HEK293T (cell line): ENCODE measurements at places on chromosomes 4 and X.

DNA sequence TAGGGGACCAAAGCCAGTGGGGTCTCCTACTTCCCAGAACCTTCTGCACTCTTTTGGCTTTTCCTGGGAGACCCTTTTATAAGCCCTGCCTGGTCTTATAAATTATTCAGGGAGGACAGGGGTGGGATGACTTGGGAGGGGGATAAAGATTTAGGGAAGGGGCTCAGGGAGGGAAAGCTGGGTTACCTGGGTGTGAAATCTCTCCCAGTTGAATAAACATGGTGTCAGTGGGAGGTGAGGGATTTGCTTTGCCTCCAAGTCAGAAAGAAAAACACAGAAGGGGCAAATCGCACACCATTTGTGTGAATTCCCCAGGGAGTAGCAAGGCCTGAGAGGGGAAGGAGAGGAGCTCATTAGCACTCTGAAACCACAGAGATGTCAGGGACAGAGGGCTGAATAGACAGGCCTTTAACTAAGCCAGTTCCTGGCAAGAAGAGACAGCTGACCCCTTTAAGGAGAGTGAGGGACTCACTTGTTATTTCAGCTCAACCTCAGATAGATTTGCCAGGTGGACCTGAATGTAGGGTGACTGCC is at the start of gene RIPPLY1:
TSS of gene RIPPLY1 (minus strand) at position 51 of the 534 bp plus-strand sequence. CDS start 54 bp downstream, outside the sequence.
- DNase-seq = no peak

DNA sequence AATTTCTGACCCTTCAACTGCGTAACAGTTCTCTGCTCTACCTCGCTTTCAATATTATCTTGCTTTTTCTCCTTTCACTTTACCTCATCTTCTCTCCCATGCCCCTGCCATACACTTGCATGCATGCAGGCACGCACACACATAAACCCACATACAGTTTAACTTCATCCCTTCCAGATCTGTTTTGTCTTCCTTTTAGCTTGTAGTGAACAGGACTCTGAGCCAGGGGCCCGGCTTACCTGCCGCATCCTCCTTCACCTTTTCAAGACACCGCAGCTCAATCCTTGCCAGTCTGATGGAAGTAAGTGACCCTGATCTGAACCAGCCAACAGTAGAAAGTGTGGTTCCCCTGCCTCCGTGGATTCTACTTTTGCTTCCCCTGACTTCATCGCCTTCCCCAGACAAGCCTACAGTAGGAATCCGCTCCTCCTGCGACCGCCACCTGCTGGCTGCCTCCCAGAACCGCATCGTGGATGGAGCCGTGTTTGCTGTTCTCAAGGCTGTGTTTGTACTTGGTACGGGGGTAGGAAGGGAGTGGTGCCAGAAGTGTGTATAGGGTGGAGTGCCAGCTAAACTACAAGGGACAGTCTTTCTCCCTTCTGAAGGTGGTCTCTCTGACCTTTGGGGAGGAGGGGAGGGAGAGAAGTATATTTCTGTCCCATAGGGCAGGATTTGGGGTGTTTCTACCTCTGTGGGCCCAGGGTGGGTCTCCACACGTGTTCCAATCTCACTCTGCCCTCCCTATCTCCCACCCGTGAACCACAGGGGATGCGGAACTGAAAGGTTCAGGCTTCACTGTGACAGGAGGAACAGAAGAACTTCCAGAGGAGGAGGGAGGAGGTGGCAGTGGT is 10.7 kb downstream of the MED12 start:
- DNase-seq = peak; percentile 83

- no peak for DNase-seq
Observed at GRCh38 chrX:30822068-30822681, 66.9 kb downstream of the TAB3 start.

DNA sequence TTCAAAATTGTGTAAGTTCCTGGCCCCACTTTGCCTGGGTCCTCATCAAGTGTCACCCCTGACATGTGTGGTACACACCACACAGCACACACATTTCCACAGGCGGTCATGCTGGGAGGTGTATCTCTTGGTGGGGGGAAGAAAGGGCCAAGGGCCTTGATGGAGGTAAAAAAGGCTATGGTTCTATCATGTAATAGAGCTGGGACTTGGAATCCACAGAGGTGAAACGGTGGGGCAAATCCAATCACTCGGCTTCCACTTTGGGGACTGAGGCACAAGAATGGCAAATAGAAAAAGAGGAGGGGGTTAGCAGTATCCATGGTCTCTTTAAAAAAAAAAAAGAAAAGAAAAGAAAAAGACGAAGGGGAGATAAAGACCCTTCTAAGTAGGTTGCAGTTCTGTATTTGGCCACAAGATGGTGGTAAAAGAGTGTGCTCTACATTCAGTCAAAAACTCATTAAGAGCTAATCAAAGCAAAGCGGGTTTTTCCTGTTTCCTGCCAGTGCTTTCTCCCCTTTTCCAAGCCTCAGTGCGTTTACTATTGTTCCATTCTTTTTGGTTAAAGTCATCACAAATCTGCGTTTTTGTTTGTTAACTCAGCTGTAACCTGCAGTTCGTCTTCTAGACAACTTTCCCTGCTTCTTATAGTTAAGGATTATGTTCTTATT is 37.0 kb upstream of the ATP6AP2 start:
- DNase-seq = peak; percentile 50

DNA sequence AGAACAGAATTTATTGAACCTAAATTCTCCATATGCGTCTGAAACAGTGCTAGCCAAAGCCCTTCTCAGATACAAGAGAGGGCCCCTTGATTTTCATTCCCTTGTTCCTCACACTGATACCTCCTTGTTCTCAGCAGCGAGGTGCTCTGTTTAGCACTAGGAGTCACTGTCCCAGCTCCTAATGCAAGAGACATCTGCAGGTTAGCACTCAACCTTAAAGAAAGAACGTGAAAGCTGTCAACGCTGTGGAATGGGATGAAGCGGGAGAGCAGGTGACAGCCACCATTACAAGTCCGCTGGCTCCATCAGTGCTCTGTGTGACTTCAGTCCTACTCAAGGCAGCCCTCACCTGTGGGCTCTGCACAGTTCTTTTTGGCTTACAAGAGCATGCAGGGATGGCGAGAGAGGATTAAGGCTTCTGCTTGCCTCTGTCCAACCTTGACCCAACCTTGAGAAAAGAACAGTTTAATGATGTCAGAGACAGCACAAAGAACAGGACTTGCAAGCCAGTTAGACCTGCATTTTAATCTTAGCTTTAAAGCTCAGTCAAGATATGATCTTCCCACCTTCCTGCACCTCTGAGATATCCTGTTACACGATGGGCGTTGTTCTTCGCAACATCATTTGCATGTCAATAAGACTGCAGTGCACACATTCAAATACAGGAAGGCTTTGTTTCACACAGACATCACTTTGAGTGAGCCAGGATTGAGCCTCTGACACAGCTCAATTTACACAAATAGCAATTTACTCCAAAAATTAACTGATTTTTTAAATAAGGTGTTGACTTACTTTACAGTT is 95.1 kb downstream of the ARSF start:
- no peak for DNase-seq

GRCh38 chr4:154961263-154961662 is 180.2 kb downstream of the RBM46 start:
- DNase-seq = no peak

- no peak for DNase-seq
Observed at GRCh38 chr4:156495836-156496235, 475.8 kb downstream of the PDGFC start.

- DNase-seq = no peak
Observed at GRCh38 chr4:176464748-176465147, 145.0 kb downstream of the SPCS3 start.

- no peak for DNase-seq
Observed at GRCh38 chrX:140521393-140521792, 16.5 kb upstream of the SOX3 start.

- peak; percentile 68 for DNase-seq
Observed at GRCh38 chrX:23694606-23695005, 27.3 kb downstream of the PRDX4 start.

DNA sequence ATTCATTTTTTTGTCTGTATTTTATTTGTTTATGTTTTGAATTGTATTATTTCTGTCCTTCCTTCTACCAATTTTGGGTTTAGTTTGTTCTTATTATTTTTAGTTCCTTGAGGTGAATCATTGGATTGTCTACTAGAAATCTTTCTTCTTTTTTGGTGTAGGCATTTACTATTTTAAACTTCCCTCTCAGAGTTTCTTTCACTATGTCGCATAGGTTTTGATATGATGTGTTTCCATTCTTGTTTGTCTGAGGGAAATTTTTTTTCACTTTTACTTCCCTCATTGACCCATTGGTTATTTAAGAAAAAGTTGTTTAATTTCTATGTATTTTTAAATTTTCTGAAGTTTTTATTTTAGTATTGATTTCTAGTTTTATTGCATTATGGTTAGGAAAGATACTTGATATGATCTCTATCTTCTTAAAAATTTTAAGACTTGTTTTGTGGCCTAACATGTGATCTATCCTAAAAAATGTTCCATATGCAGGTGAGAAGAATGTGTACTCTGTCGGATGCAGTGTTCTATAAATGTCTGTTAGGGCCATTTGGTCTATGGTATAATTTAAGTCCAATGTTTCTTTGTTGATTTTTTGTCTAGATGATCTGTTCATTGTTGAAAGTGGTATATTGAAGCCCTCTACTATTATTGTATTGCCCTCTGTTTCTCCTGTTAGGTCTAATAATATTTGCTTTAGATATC is 68.8 kb downstream of the IL15 start:
- no peak for DNase-seq
